AG08395 (cell line): ENCODE measurements at places on chromosomes 7 and 10.

DNA sequence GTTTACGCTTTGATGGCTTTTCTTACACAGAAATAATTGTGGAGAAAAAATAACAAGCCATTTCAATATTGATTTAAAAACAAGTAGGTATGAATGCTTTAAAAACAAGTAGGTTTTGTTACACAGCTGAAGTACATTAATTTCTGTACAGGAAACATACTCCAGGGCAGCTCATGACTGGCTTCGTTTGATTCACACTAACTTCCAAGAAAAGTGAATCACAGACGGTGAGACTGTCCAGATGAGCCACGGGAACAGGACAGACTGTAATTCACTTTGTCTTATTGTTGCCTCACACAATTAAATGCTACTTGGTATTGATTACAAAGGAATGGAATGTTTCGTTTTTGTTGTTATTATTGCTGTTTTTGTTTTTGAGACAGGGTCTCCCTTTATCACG is 26.6 kb upstream of the SNX10 start:
- DNase-seq = no peak

- DNase-seq = no peak
Observed at GRCh38 chr10:23015021-23015707, 80.2 kb upstream of the MSRB2 start.

DNA sequence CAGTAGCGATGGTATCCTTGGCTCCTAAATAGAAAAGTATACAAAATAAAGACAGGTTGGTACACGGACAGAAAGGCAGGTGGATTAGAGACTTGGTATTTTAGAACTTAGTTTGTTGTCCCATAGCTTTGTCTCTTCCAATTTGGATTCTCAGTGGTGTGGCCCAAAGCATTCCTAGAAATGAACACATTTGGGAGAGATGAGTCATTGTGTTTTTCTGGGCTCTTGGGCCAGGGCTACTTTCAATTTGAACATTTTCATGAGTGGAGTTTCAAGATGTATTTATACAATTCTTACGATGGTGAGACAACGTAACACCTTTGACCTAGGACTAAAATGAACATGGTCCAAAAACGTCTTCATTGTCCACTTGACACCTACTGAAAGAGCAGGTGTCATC is 225.1 kb upstream of the YAE1 start:
- DNase-seq = peak; percentile 23

- DNase-seq = no peak
Observed at GRCh38 chr10:125605167-125605566, 77.8 kb downstream of the TEX36 start.

DNA sequence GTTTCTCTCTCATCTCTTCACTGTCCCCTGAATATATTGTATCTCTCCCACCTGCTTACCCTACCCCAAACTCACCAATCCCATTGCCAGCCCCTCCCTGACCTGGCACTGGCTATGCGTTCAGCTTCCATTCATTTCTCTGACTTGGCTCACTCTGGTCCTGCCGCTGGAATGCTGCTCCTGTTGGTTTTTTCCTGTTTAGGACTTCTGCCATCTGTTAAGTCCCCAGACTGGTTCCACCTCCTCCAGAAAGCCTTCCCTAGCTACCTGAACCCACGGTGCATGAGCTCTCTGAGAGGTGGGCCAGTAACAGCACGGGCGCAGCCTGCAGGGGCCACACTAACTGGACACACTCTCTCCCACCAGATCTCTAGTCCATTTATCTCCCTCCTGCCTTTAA is 80.2 kb downstream of the HIF1AN start:
- DNase-seq = no peak

- DNase-seq = no peak
Observed at GRCh38 chr10:133484818-133485217, 31.1 kb downstream of the SCART1 start.

DNA sequence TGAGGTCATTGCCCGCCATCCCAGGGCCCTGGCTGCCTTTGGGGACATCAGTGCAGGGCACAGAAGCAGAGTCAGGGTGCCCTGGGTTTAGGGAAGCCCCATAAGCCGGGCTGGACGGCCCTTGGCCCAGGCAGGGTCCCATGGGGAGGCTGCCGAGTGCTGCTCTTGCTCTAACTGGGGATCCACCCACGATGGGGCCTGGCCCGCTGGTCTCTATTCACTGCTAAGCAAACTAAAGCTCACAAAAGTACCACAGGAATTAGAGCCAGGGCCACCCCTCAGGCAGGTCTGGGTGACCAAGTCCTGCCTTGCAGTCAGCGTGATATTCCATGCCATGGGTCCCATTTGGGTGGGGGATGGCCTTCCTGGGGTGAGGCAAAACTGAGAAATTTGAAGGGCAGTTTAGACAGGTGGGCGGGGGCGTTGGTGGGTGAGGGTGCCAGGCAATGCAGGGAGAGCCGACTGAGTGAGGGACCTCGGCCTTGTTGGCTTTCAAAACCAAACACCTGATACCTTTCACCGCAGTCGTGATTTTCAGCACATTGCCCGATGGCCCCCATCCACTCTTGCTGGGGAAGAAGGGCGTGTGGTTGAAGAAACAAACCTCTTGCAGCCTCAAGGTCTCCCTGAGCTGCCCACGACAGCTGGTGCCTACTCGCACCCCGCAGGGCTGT is 92.8 kb upstream of the PPIF start:
- DNase-seq = no peak

- no peak for DNase-seq
Observed at GRCh38 chr10:22913474-22914092, 14.3 kb upstream of the ARMC3 start.

DNA sequence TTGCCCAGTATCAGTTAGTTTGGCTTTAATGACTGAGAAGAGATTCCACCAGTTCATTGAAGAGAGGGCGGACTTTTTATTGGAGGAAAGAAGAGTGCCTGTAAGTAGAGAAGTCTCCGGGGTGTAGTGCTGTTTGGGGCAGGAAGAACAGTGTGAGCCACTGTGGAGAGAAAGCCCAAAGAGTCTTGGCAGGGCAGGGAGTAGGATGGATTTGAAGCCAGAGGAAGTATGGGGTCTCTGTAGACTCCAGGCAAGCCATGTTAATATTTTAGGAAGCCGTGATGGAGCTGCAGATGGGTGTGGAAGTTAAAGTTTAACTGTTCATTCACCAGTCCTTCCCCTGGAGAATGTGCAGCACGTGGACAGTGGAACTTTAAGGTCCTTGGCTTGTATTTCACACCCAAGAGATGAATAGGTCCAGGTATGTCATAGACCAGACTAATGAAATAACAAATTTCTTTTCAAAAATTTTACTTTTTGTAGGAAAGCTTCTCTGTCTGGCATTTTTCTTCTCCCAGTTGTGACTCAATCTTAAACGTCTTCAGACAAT is 54.1 kb downstream of the TCF7L2 start:
- no peak for DNase-seq

DNA sequence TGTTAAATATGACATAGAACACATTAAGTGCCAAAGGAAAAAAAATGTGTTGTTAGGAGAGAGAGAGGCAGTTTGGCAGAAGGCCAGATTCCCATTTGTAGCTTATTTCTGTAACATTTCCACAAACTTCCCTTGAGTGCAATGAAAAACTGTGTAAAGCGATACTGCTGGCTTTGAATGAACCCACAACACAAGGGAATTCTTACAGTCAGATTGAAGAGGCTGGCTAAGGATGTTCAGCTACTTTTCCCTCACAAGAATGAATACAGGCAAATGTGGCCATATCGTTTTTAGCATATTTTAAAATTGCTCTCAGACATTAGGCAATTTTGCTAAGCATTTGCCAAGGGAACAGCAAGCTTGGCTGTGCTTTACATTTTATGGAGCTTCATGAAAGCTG is 614.1 kb upstream of the FZD8 start:
- DNase-seq = no peak

DNA sequence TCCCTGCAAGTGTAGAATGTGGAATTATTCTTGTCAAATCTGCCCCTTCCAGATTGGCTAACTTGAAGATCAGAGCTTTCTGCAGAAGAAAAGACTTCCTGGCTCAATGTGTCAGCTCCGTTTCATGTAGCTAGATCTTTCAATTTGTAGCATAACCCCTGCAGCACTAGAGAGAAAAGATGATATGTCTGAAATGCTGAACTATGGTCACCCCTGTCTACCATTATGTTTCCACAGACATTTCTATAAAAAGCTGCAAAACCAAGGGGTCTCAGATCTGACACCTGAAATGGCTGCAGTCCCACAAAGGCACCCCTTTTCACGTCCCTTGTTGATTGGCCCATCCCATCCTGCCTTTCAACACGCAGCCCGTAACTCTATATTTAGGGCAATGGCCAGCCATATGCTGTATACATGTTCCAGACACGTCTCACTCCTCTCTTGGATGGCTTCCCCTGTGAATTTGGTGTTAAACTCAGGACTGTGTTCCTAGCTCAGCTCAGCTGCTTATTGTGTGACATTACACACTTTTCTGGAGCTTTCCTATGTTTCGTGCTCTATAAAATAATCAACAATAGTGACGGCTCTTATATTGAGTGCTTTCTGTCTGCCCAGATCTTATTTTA is 648.6 kb upstream of the CELF2 start:
- DNase-seq = no peak

DNA sequence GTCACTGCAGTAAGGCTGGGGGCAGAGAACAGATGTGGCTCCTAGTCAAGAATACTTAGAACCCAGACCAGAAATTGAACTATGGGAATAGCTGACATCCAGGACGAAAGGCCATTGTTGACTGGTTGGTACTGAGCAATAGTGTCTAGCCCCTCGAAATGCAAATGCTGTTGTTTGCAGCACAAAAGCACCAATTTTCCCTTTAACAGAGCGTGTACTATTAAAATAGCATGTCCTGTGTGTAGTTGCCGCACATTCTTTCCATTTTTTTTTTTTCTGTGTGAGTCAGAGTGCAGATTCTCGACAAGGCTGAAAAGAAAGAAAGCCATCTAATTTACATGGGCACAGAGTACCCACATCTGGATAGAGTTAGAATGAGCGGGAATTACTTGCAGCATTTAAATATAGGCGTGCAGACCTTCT is 302.4 kb downstream of the PTEN start:
- peak; percentile 81 for DNase-seq

- DNase-seq = no peak
Observed at GRCh38 chr7:112855227-112855626, 65.0 kb upstream of the TMEM168 start.

- no peak for DNase-seq
Observed at GRCh38 chr7:120955577-120956149, 5.1 kb downstream of the ING3 start.

- no peak for DNase-seq
Observed at GRCh38 chr10:107919626-107920235, 755.2 kb upstream of the SORCS1 start.

- peak; percentile 35 for DNase-seq
Observed at GRCh38 chr10:50275650-50276235, 24.4 kb upstream of the ASAH2 start.

DNA sequence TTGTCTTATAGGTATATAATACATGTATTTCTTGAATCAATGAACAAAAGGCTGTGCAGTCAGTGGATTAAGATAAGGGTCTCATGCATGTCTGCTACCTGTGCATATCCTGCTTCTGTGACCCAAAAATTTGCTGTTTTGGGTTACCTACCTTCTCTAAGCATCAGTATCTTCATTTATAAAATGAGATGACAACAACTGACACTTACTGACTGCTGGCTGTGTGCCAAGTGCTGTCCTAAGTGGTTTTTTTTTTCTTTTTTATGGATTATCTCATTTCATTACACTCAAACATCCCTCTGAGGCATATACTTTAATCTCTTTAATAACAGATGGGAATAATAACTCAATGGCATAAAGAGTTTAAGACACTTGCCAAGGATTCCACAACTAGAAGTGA is 2.1 kb downstream of the PDK4 start:
- DNase-seq = no peak

- DNase-seq = no peak
Observed at GRCh38 chr7:153604-154003, 38.8 kb upstream of the FAM20C start.

DNA sequence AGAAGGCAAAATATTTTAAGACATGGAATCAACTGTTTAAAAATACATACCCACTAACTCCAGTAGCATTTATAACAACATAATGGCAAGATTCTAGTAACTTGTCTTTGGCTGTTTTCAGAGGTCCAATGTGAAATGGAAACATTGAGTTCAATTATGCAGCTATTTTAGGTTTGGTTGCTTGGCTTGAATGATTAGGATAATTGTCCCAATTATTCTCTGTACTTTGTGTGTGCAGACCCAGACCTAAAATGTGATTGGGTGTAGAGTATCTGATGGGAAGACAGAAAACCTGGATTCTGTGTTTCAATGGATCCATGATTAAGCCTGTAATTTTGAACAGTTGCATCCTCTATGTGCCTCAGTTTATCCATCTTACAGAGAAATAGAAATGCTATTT is 392.7 kb upstream of the NFE2L3 start:
- DNase-seq = no peak

- no peak for DNase-seq
Observed at GRCh38 chr7:26117142-26117807, 34.7 kb upstream of the NFE2L3 start.
